ENCODE measurements at places on chromosomes 12 and 14.

DNA sequence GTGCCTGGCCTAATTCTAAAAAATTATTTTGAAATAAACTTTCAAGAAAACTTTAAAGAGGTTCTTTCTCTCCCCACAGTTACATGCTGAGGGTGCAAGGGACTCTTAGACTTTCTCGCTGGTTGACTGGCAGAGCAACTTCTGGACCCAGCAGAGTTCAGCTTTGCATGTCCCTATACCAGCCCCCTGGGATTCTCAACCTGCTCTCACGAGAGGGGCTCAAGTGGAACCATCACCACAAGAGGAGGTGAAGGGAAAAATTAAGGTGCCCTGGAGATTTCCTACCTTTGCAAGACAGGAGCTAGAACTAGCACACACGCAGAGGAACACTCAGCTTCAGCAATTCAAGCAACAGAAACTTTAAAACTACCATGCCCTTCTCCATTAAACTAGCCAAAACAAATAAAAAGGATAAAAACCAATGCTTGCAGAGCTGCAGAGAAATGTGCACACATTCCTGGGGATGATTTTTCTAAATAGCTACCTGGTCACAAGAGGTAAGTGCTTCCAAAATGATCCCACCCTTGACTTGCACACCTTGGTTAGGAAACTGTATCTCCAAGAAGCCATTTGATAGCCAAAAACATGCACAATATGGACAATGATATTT lies 2.5 kb downstream of the HVCN1 start:
- DNase-seq: no peak

GRCh38 chr14:96167224-96168148 lies 37.2 kb upstream of the BDKRB2 start:
- DNase-seq: no peak

DNA sequence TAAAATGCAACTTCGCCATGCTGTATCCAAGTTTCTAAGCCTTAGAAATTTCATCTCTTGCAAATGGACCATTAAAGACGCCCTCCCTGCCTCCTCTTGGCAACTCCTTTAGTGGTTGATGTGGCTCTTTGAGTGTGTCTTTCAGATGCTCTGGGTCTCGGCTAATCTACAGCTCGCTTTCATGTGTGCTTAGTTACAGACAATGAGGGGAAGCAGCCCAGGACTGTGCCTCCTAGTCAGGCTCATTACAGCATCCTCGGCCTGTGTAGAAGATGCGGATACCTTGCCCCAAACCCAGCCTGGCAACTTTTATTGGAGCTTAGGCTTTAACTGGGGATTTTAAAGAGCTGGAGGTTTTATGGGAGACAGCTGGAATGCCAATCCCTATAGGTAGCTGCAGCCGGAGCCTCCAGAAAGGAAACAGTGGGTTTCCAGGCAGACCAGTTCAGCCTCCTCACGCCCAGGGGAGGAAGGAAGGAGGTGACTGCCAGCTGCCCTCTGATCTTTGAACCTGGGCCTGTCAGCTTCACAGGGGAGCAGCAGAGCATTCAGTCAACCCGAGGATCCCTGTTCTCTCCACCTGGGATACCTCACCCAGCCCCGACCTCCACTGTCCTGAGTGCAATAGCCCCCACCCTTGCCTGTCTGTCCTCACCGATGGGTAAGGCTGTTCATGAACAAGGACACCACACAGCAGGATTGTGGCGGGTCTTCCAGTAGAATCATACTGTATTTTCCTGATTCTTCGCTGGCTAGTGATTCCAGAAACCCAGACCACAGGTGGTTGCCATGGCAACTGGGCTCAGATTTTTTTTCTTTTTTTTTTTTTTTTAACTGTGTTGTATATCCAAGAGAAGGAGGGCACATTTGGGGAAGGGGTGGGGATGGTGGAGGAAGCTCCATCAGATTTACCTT lies 638.5 kb downstream of the MED13L start:
- DNase-seq: no peak

GRCh38 chr14:99430491-99430890 lies 50.2 kb downstream of the SETD3 start:
- no peak for DNase-seq

DNA sequence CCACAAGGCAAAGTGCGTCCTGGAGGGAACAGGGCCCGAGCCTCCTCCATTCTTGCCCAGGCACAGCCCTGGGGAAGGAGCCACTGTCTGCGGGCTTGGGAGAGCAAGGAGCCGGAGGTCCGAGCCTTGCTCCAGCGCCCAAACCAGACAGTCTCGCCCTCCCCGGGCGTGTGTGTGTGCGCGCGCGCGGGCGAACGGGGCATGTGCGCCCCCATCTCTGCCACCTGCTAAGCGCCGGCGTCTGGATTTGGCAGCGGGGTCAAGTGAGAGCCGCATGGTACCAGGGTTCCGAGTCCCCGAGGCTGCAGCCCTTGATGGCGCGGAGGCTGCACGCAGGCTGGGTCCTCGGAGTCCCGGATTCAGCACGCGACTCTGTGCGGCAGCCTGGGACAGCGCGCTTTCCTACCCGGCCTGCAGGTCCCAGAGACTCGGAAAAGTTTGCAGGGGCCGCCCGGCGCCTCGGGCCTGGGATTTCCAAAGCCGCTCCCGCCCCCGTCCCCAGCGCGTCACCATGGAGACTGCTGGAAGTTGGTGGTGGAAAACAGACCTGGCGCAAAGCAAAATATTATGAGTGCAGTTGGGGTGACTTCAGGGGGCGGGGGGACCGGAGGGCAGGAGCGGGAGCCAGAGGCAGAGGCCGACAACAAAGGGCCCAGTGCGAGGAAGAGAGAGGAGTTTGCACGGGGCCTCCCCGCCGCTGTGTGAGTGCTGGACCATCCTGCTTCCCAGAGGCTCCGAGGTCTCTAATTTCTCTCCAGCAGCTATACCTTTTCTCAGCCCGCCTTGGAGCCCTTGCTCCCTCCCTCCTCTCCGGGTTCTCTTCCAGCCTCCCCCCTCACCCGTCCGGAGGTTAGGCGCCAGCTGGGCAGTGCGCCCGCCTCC lies 4.2 kb downstream of the RFX4 start:
- DNase-seq: peak; percentile 60

DNA sequence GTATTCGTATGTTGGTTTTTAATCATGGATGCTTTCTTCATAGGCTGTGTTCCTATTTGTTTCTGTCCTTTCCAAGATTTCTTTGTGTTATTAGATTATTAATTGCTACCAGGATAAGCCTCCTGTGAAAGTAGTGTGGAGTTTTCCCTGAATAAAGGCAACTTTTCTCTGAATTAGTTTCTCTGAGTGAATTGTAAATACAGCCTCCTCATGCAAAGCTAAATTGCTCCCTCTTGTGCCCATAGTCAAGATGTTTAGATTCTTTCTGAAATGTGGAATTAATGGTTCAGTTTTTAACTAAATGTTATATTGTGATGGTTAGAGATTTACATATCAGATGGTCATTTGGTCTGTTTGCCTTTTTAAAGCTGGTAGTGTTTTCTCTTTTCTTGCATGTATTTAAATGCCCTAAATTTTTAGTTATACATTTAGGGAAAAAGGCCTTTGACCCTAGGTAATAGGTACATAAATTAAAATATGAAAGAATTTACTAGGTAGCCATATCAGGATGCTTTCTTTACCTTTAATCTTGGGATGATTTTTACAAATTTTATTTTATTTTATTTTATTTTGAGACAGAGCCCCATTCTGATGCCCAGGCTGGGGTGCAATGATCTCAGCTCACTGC lies 8.9 kb downstream of the APAF1 start:
- peak; percentile 63 for DNase-seq

DNA sequence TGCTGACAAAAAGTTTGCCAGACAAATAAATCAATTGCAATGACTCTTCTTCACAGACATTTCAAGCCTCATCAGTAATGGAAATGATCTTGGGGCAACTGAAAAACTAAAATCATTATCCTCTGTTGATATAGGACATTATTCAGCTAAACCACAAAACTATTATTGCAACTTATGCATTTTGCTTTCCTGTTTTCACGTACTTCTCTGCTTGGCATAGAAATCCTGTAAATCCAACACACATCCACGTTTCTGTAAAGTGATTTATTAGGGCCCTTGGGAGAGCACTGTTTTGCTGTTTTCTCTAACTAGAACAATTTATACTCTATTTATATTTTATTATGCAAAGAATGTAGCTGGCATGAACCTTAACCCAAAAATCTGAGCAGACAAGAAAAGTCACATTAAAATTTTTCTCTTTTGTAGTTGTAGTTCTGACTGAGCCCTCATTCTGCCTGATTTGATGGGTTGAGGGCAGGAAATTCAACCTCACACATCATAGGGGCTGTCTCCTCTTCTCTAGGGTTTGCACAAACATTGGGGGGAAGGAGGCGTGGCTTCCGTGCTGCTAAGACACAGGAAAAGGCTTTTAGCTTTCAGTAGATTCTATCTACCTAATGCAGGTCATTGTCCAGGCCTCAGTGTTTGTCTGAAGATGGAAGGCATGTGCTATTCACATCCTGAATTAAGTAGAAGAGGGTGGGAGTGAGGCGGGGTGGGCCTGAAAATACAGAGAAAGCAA lies 11.5 kb upstream of the NUP107 start:
- no peak for DNase-seq

DNA sequence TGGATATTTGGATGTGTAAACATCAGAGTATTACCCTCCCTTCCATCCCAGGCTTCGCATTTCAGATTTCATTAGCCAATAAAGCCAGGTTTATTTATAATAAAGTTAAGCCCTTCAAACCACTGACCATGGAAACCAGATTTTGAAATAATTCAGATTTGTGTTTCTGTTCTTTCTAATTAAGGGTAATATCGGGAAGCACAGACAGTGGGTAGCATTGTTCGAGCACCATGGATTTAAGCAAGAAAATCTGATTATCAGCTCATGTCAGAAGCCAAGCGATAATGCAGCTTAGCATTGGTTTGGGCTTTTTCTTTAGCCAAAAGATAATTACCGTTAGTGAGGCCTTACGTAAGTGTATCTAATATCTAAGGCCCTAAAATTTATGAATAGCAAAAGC lies 116.1 kb downstream of the C12orf42 start:
- no peak for DNase-seq

GRCh38 chr14:95196268-95196667 lies 38.9 kb upstream of the DICER1 start:
- DNase-seq: no peak

DNA sequence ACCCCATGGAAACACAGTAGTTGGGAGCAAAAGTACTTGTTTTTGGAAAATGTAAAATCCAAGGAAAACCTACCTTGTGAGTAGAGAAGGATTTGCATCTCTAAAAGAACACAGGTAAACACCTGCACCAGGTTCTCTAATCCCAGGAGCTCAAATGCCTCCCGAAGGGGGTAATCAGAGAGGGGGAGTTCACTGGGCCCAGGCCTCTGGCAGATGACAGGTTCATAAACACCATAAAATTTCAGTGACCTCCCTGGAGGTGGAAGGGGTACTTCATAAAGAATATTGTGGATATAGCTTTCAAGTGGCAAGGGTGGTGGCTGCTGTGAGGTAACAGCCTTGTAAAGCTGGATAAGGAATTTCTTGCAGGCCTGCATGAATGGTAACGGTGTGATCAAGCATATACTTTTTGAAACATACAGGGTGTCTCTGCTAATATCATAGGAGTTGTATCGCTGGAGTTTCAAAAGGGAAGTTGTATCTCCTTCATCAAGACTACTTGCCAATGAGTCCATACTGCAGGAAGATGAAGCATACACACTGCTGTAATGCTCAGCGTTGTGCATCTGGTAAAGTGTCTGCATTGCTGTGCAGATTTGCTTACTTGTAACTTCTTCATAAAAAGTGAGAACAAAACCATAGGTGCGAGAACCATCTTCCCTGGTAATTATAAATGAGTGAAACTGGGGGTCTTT lies 111.3 kb downstream of the DENND5B start:
- no peak for DNase-seq

DNA sequence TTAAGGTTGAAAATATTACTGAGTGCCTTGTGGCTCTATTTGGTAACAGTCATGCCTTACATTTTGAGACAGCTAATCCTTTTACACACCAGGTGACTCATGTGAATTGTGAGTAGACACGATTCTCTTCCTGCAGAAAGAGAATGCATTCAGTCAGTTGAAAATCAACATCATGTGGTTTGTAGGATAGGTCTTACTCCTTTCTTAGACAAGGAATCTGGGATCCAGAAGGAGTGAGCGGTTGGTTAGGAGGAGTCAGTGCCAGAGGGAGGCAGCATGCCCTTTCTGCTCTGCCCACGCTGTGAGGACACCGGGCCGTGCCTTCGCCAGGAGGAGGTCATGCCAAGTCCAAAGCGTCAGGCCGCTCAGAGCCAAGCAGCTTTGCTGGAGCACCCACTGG lies 47.6 kb downstream of the TRAF3 start:
- DNase-seq: peak; percentile 41

DNA sequence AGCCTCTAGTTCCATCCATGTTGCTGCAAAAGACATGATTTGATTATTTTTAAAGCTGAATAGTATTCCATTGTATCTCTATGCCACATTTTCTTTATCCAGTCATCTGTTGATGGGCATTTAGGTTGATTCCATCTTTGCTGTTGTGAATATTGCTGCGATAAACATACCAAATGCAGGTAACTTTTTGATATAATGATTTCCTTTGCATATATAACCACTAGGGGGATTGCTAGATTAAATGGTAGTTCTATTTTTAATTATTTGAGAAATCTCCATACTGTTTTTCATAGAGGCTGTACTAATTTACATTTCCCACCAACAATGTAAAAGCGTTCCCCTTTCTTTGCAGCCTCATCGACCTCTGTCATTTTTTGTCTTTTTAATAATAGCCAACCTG lies 342.5 kb downstream of the MDGA2 start:
- DNase-seq: no peak

DNA sequence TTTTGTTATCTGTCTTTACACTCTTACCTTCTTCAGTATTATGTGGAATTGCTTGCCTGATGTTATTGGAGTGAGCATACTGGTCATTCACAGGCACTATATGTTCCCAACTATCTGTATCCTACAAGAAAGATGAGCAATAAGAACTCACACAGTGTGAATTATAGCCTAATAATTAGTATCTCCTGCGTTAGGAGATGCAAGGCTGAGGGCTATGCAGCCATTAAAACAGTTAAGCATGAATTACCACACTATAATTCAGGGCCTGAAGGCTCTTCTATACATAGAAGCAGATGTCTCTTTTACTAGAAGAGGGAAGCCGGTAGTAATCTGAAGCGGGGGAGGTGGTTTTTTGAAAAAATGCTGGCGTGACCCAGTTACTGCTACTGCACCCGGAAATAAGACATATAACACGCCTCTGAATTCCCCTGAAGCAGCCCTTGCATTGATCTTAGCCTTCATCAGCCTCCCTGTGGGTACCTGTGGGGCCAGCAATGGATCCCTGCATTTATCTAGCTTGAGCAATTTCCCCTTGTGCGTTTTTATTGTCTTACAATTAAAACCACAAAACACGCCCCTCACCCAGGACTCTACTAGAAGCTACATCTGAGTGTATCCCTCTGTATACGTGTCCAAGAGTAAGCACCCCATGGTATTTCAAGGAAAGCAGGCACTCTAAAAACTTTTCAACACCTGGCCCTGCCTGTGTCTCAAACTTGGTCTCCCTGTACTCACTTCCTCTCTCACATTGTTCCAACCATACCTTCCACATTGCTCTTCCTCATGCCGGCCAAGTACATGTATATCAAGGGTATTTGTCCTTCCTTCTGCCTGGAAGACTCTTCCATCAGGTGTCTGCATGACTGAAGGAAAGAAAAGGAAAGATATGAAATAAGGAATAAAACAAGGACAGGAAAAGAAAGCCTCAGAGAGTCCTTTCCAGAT lies 210.9 kb upstream of the ARID2 start:
- no peak for DNase-seq

- DNase-seq: no peak
Observed at GRCh38 chr12:68950511-68950910, 17.5 kb upstream of the CPM start.

- no peak for DNase-seq
Observed at GRCh38 chr14:29684926-29685325, 242.7 kb downstream of the PRKD1 start.

- no peak for DNase-seq
Observed at GRCh38 chr12:129564768-129565167, 339.1 kb downstream of the TMEM132D start.
